ENCODE measurements at places on chromosomes 7 and 10.

DNA sequence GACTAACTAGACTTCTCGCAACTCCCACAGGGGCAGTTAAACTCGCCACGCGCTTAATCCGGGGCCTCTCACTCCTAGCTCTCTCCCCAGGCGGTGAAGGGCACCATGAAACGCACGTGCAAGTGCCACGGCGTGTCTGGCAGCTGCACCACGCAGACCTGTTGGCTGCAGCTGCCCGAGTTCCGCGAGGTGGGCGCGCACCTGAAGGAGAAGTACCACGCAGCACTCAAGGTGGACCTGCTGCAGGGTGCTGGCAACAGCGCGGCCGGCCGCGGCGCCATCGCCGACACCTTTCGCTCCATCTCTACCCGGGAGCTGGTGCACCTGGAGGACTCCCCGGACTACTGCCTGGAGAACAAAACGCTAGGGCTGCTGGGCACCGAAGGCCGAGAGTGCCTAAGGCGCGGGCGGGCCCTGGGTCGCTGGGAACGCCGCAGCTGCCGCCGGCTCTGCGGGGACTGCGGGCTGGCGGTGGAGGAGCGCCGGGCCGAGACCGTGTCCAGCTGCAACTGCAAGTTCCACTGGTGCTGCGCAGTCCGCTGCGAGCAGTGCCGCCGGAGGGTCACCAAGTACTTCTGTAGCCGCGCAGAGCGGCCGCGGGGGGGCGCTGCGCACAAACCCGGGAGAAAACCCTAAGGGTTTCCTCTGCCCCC, 19.5 kb downstream of the WNT8B start:
- DNase-seq = peak; percentile 53

- no peak for DNase-seq
These were observed 49.2 kb downstream of the ODAD2 start for GRCh38 chr10:27949528-27950241.

GRCh38 chr10:79084012-79084971, 15.5 kb downstream of the ZMIZ1 start:
- no peak for DNase-seq

DNA sequence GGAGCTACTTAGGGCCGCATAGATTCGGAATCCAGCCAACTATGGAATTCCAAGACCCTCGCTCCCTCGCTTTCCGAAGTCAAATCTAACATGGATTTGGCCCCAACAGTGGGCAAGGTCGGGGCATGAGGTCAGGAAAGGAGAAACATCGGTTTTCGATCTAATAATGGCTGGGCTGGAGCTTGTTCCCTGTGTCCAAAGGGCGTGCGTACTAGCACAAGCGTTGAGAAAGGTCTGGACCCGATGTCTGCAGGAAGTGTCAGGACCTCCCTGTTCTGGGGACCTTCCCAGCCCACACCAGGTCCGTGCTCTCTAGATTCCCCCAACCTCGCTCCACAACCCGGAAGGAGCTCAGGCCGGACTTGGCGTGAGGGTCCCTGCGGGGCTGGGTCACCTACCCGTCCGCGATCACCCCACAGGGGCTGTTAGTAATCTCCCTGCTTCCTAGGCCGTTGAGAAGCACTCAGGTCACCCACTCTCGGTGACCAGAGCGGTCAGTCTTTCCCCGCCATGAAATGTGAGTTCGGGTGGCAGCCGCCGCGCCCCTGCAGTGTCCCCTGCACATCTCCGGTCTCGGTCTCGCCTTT, 4.8 kb downstream of the FEZF1 start:
- no peak for DNase-seq

DNA sequence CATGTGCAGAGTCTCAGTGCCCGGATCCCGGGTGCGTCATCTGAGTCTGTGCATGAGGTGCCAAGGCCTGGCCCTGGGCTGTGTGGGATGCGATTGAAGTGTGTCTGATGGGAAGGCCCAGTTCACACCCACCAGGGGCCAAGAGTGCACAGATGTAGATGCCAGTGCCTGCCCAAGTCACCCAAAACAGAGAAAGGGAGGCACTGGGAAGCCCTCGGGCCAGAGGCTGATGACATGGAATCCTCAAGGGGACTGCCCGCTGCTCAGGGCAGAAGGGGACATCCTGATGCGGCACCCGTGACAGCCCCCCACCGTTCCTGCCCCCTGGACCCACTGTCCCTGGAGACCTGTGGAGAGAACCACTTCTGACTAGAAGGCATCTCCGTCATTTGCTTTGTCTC, 72.2 kb upstream of the ZNF479 start:
- no peak for DNase-seq

DNA sequence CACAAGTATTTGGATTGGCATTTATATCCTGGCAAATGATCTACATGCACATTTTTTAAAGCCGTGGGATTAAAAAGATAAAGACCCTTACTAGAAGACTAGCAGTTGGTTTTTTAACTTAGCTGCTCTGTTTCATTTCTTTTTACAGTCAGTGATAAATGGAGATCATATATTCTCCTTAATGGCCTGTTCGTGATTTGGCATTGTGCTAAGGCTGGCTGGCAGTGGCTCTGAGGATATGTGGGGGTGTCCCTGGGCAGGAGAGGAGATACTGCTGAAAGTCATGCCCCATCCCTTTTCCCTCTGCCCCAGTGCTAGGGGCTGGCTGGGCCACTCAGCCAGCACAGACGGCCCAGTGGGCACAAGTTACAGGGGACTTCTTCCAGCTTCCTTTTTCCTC, 341.7 kb downstream of the PRPF18 start:
- no peak for DNase-seq

DNA sequence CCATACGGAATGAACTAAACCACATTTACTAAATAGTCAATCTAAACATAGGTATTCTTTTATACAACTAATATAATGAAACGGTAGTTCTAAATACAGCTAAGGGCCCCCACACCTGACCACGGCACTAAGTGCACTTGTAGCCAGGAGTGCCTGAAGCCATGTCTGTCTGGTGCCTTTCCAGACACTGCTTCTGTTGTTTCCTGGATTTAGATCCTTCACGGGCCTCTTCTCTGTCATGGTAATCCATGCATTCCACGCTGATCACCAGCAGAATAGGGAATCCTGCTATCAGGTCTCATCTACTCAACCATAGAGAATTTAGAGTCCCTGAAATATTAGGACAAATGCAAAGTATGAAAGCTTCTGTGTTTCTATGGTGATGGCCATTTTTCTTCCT, 37.8 kb downstream of the OSBPL3 start:
- no peak for DNase-seq

- DNase-seq = no peak
These were observed 129.3 kb upstream of the PHYHIPL start for GRCh38 chr10:59047180-59047579.

GRCh38 chr10:50469778-50470193, 154.0 kb downstream of the SGMS1 start:
- DNase-seq = no peak

- no peak for DNase-seq
These were observed 82.5 kb upstream of the LRGUK start for GRCh38 chr7:134044682-134045081.

GRCh38 chr10:125626671-125627070, 56.3 kb downstream of the TEX36 start:
- no peak for DNase-seq

GRCh38 chr10:35898716-35899440, 256.8 kb upstream of the FZD8 start:
- DNase-seq = no peak

DNA sequence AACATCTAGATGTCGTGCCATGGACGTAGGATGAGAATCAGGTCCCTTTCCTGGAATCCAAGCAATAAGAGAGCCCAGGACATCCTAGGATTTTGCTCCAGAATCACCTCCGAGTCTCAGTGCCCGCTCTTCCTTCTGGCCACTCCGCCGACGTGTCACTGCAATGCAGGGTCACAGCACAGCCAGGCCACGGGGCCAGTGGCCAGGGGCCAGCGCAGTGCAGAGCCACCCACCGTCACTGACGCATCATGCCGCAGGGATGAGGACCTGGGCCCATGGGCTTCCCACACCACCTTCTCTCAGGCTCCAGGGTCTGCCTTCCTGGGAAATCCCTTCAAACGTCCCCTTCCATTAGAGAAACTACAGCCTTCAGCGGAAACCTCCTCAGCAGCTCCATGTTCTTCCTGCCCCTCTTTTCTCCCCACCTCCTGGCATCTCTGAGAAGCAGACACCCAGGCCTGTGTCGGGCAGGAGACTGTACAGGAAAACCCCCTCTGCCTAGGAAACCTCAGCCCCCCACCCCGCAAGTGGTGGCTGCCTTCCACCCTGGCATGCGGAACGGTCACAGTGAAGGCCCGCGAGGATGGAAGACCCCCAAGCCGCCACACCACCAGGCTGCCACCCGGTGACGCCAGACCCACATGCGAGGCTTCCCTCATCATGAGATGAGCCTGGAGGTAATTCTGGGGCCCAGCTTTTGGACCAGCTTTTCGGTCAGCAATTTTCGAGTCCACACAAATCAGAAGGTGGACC, 32.1 kb downstream of the STK32C start:
- DNase-seq = no peak

DNA sequence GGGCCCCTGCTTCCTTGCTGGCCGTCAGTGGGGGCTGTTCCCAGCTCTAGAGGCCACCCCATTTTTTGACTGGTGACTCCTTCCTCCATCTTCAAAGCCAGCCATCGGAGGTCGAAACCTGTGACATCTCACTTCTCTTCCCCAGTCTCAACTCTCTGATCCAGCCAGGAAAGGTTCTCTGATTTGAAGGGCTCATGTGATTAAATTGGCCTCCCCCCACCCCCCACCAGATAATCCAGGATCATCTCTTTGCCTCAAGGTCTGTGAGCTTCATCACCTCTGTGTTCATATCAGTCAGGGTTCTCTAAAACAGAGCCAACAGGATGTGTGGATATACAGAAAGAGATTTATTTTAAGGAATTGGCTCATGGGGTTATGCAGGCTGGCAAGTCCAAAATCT, 5.6 kb upstream of the RAMP3 start:
- DNase-seq = no peak

Data from activated effector memory CD4-positive, alpha-beta T cell treated with Interleukin-2 at 50 U/mL for 16 hours (primary cell).